Frontal cortex (tissue), 4 donors: ENCODE measurements at places on chromosomes 1 and 21. TPM values are rescaled to one million over a fixed set of nuclear protein-coding genes. Genes with fewer than 3 reads are reported as not detected.

DNA sequence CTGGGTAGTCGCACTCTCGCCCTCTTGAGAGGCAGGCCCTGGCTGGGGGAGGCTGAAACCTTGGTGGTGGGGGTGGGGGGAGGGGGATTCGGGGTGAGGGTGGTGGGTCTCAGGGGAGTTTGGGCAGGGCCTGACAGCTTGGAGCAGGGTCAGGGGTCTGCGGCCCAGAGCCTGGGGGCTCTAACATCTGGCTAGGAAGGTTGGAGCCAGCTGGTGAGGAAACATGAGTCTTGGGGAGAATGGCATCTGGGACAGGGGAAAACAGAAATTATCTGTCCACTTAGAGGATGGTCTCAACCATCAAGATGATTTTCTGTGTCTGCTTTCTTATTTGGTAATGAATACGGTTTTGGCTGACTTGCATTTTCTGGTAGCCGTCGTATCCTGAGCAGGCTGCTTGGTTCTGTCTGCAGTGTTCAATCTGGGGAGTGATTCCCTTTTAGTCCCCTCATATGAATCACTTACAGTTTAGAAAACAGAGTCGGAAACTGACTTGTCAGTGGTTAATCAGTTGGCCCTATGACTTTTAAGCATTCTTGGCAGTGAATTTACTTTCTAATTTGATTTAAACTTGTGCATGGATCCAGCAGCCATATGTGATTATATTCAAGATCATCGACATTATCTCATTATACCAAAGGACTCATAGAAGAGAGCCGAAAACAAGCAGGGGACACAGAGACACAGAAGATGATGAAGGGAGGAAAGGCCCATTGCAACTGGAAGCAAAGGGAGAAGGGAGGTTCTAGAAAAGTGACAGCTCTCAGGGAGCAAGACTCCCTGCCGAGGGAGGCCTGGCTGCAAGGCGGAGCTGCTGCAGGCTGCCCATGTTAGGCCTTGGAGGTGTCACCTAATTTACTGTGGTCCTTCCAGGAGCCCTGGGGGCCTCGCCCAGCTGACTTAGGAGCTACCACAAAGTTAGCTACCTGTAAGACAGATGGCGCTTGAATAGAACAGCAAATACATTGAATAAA lies 237.6 kb downstream of the SDCCAG8 start:
- DNase-seq, result no peak

- DNase-seq, result no peak
These were observed 52.3 kb upstream of the TNFSF18 start for GRCh38 chr1:173103006-173103405.

- DNase-seq, result no peak
These were observed 38.0 kb downstream of the TMEM50B start for GRCh38 chr21:33441489-33442477.

The RSPO1 gene
- total RNA-seq, result not detected

The MARK1 gene
- 62.4 TPM for total RNA-seq

DNA sequence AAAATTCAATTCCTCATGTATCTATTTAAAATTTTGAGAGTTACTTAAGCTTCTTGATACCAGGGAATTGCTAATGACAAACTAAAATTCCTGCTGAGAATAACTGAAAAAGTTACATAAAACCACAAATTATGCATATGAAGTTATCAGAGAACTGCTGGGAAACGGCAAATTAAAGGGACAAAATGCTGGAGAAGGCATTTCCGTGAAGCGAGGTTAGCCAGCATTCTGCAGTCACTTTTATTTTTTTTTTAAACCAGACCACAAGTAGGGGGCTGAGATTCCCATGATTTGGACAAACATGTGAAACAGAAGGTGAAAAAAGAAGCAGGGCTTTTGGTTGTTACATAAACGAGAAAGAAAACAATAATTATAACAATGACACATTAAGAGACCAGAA lies 737.6 kb upstream of the CHRM3 start:
- no peak for DNase-seq

- DNase-seq, result no peak
These were observed 32.5 kb upstream of the SLC44A3 start for GRCh38 chr1:94787691-94788090.

DNA sequence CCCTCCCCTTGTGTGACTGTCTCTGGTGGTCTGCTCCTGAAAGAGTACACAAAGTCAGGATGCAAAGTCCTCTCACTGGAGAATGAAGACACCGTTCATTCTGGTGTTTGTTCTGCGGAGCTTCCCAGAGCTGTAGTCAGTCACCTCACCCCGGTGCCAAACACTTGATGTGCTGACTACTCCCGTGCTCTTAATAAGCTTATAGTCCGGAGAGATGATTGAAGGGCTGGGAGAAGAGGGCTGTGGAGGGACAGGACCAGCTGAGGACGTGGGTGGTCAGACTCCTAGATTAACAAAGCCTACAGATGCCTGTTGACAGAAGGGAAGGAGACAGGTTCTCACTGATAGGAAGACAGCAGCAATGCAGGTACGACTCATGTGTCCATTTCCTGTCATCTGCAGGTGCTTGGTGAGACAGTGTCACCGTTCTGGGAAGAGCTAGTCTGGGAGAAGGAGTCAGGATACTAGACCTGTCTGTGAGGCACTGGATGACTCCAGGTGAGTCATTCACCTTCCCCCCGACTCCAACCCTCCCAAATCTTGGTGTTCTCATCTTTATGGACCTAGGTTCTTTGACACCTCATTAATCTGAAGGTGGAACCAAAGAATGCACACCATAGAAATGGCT lies 40.4 kb upstream of the LRRN2 start:
- no peak for DNase-seq

- DNase-seq, result no peak
These were observed 15.9 kb downstream of the TMEM63A start for GRCh38 chr1:225866061-225866837.

- DNase-seq, result no peak
These were observed 76.5 kb downstream of the ACTL8 start for GRCh38 chr1:17831597-17831996.

GRCh38 chr1:170729225-170730002 lies 65.5 kb downstream of the PRRX1 start:
- no peak for DNase-seq

The TMEM82 gene
- not detected for total RNA-seq

DNA sequence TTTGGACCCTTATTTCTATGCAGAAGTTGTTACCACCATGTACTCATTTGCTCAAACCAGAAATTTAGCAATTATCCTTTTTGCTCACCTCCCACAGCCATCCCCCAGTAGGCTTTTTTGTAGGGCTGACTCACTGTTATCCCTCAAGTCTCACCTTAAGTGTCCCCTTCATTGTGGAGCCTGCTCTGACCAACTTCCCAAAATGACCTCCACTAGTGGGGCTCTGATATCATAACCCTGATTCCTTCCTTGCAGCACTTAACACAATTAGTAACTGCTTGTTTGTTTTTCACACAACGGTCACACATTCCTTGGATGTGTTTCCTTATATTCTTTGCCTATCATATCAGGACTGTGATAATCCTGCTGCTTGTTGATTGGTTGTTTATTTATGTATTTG lies 76.7 kb downstream of the PATJ start:
- DNase-seq, result no peak

DNA sequence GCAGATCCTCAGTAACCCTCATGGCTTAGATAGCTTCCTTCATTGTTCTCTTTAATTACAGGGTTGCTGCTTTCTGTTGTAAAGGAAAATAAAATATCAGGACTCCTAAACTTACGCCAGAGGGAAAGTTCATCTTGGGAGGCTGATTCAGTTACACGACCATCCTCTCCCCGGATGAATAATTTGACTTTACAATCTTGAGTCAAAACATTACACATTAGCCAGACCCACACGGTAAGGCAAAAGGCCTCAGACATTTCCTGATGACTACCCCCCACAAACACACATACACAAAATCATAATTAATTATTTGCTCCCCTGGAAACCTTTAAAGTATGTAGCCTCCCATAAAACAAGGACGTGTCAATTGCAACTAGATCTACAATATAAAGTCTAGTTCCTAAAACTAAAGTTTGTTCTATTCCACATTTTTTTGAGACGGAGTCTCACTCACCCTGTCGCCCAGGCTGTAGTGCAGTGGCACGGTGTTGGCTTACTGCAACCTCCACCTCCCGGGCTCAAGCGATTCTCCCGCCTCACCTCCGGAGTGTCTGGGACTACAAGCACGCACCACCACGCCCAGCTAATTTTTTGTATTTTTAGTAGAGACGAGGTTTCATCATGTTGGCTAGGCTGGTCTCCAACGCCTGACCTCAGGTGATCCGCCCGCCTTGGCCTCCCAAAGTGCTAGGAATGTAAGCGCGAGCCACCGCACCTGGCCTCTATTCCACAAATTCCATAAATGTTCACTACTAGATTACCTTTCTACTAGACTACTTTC lies 830 bp upstream of the PRDX1 start:
- DNase-seq, result no peak

DNA sequence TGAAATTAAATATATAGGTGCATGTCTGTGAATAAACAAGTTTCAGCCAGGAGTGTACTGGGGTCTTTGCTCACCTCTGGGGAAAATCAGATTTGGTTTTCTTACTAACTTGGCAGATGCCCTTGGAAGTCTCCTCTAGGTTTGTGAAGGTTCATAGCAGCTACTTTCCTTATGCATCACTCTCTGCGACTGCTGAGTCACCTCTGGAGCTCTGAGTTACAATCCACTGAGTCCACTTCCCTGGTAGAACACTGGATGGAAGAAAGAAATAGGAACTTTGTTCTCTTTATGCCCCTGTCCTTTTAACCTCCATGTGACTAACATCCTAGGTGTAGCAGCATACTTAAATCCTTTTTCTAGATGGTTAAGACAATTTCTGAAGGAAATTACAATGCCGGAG lies 4.4 kb upstream of the FASLG start:
- no peak for DNase-seq

The AGMAT gene
- total RNA-seq, result 0.82 TPM

- DNase-seq, result peak; percentile 74
These were observed 6.6 kb downstream of the GOLT1A start for GRCh38 chr1:204207136-204207616.

The RPE65 gene
- total RNA-seq, result 0.41 TPM

GRCh38 chr1:233294913-233295236 lies 650 bp downstream of the PCNX2 start:
- DNase-seq, result no peak

The MCOLN2 gene
- not detected for total RNA-seq

The KAZN gene
- 17.1 TPM for total RNA-seq

DNA sequence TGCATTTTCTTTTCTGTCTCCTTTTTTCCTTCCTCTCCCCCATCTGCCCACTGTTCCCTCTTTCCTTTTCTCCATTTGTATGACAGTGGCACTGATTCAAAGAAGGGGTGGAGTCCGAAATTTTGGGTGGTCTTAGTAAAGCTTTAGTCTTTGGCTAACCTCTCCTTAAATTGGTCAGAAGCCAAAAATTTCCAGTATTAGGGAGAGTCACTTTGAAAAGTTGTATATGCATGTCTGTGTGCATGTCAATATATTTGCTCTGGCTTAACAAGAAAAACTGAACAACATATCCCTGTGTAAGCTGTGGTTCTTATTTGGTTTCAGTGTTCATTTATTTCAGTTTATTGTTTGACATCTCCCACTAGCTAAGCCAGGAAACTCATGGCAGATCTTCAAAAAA lies 314.8 kb upstream of the CXADR start:
- no peak for DNase-seq

DNA sequence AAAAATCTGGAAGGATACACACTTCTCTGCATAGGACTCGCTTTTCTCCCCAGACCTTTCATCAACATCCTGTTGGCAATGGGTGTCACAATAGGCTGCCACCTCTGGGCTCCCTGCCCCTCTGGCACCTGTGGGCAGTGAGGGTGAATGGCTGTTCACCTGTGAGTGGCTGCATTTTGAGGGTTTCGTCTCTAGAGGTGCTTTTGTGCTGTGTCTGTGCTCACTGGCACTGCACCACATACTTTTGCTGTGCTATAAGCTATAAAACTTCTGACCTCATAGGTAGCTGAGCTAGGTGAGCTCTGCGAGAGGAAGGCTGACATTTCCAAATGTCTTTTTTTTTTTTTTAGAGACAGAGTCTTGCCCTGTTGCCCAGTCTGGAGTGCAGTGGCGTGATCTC lies 35.9 kb downstream of the SLC30A1 start:
- DNase-seq, result no peak

GRCh38 chr21:45537746-45538291 lies 4.4 kb downstream of the SLC19A1 start:
- no peak for DNase-seq

The THEM5 gene
- not detected for total RNA-seq

The BRDT gene
- not detected for total RNA-seq
